ENCODE measurements at places on chromosomes 5 and 9.

DNA sequence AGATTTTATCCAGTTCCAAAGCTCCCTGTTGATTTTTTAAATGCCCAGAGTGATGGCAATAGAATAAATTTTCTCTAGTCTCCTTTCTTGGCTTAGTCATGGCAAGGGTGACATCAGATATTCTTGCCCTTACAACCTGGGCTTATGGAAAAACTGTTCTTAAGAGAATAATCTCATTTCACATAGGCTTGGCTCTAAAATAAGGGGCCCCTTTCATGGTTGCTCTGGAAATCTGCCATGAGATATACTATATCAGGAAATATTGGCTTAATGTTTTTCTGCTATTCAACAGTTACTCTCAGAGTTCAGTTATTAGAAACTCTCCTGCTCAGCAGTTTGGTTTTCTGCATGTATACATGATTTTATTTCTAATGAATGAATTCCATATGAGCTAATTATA, 7.8 kb downstream of the HMHB1 start:
- peaks cover 4% of the 10 kb centered on the region for H3K27me3 ChIP-seq
- no peaks in the 10 kb centered on the region for H3K4me1 ChIP-seq
- no peak overlapping the region for H3K27ac ChIP-seq

DNA sequence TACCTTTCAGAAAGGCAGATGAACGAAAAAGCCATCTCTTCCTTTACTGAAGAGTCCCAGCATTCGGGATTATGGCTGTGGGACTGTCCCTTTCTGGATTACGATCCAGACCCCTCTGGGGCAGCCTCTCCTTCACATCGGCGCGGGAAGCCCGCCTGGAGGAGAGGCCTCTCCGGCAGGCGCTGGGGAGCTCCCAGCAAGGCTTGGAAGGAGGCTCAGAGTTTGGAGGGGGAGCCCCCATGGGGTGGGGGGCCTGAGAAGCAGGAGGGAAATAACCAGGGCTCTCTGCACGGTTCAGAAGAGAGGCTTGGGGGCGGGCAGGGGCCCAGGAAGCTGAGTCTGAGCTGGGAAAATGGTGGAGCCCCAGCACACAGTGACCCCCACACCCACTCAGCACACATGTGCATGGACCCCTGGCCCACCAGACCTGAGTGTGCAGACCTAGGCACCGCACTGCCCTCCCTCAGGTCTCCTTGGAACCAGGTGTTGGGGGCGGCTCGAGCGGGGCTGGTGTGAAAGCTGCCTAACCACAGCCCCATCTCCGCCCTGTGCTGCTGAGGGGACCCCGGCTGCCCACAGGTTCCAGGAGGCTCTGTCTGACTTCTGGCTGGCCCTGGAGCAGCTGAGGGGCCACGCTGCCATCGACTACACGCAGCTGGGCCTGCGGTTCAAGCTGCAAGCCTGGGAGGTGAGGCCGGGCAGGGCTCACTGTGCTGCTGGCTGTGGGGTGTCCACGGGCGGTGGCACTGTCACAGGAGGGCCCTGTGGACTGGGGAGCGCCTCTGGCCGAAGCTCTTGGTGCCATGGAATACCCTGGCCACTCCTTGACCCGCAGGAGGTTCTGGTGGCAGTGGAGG, 4.5 kb downstream of the NOXA1 start:
- H3K27me3 ChIP-seq, result peaks cover 7% of the 10 kb centered on the region
- no peak overlapping the region for H3K27ac ChIP-seq
- no peak overlapping the region for H3K4me3 ChIP-seq

GRCh38 chr9:14654932-14655331, 38.3 kb downstream of the ZDHHC21 start:
- H3K4me3 ChIP-seq, result no peak overlapping the region
- DNase-seq, result no peak
- no peaks in the 10 kb centered on the region for H3K4me1 ChIP-seq
- H3K27me3 ChIP-seq, result no peaks in the 10 kb centered on the region
- H3K36me3 ChIP-seq, result peaks cover 47% of the 10 kb centered on the region
- H3K27ac ChIP-seq, result no peak overlapping the region

GRCh38 chr9:23596913-23597634, 229.0 kb downstream of the ELAVL2 start:
- no peaks in the 10 kb centered on the region for H3K27me3 ChIP-seq
- DNase-seq, result no peak
- H3K36me3 ChIP-seq, result no peaks in the 10 kb centered on the region

DNA sequence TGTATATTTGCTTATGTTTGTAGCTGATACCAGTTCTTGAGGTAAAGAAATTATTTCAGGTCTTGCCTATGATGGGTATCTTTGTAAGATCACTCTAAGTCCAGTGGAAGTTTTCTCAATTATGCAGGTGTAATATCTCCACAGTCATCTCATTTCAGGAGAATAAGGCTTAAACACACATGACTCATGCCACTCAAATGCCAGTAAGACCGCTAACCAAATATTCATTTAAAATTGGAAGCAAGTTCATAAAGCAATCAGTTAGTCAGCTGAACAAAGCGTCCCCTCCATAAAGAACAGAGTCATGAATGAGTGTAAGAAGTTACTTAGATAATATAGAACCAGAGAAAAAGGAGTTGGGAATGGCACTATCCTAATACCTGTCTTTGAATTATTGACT, 248.7 kb downstream of the LURAP1L start:
- H3K27ac ChIP-seq, result no peak overlapping the region
- no peak for DNase-seq
- no peaks in the 10 kb centered on the region for H3K4me1 ChIP-seq
- no peak overlapping the region for H3K4me3 ChIP-seq
